ENCODE measurements at places on chromosomes 5 and 9.
A peak's percentile ranks its signal among the peaks of the same experiment; 100 is the strongest.

GRCh38 chr5:111068213-111068612 is 3.3 kb upstream of the TSLP start:
- no peaks in the 10 kb centered on the region for H3K36me3 ChIP-seq
- no peak for DNase-seq
- H3K27ac ChIP-seq: no peak overlapping the region
- no peak overlapping the region for H3K4me3 ChIP-seq

- no peaks in the 10 kb centered on the region for H3K27me3 ChIP-seq
- DNase-seq: no peak
- H3K36me3 ChIP-seq: no peaks in the 10 kb centered on the region
- H3K4me3 ChIP-seq: peak overlapping the region; percentile 86
Measured at GRCh38 chr5:163506095-163506457, 657 bp downstream of the MAT2B start.

DNA sequence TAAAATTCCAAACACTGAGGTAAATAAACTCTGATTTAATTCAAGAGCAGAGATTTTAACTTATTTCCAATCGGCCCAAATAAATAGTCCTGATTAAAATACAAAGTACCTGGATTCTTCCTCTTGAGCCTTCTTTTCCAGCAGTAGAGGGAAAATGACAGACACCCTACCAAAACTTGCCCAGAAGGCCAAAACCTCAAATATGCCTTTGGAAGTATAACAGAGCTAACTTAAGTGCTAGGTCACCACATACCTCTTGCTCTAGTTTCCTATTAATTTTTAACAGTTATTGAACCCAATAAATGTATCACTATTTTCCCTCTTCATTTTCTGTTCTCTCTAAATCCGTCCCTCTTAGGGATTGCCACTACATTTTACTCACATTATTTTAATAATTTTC is 1.4 kb downstream of the BAAT start:
- H3K27ac ChIP-seq: no peak overlapping the region
- no peaks in the 10 kb centered on the region for H3K4me1 ChIP-seq
- no peak for DNase-seq

DNA sequence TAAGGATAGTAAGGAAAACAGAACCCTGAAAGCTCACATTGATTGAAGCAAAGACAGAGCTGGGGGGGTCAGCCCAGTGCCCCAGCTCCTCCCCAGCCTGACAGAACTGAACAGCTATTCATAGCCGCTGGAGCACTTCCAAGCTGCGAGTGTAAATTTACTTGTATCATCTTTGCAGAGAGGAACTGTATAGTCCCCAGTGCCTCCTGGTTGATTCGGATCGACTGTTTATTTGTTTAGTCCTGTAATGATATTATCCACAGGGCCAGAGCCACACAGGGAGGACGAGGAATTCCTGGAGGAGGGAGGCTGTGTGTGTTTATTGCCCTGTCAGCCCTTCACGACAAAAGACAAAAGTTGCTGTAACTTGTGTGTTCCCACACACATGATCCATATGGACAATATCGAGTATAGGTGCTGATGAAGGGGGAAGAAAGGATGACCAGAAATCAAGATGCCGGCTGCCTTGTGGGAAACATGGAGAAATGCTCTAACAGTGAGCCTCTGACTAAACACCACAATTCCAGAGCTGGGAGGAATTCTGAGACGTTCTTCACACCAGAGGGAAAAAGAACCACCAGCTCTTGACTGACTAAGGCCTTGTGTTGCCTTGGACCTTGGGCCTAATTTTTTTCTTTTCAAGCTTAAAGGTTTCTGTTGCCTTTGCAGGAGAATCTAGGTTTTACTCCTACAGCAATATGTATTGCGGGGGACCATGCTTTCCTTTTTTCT is 31.1 kb downstream of the FOXD1 start:
- peaks cover 26% of the 10 kb centered on the region for H3K27me3 ChIP-seq
- no peaks in the 10 kb centered on the region for H3K4me1 ChIP-seq
- no peaks in the 10 kb centered on the region for H3K36me3 ChIP-seq
- DNase-seq: no peak

DNA sequence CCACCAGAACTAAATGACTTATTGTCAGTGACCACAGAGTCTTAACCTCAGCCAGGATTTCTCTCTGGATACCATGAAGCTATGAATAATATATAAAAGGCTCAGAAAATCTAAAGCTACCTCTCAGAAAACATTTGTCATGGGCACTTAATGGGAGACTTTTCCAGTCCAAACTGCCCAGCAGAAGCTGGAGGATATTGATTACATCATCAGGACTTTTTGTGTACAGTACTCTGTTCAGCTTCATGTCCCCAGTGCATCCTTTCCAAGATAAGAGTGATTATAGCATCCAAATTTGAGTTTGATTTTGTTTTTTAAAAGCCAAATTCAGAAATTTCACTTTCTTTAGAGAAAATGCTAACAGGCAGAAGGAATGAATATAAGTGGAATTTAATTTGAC is 123.9 kb upstream of the C6 start:
- DNase-seq: no peak
- H3K27ac ChIP-seq: no peak overlapping the region
- H3K4me3 ChIP-seq: no peak overlapping the region
- H3K27me3 ChIP-seq: no peaks in the 10 kb centered on the region
- H3K4me1 ChIP-seq: peaks cover 29% of the 10 kb centered on the region

- H3K36me3 ChIP-seq: no peaks in the 10 kb centered on the region
- H3K27me3 ChIP-seq: no peaks in the 10 kb centered on the region
- no peaks in the 10 kb centered on the region for H3K4me1 ChIP-seq
Measured at GRCh38 chr9:107513464-107514100, 24.0 kb upstream of the KLF4 start.

All from right atrium auricular region (tissue), 2 donors.